ENCODE measurements at places on chromosomes 2 and 18.

- no peak for DNase-seq
Observed at GRCh38 chr2:120704696-120705095, 31.0 kb upstream of the GLI2 start.

- DNase-seq: no peak
Observed at GRCh38 chr2:19299522-19299921, 58.9 kb downstream of the OSR1 start.

DNA sequence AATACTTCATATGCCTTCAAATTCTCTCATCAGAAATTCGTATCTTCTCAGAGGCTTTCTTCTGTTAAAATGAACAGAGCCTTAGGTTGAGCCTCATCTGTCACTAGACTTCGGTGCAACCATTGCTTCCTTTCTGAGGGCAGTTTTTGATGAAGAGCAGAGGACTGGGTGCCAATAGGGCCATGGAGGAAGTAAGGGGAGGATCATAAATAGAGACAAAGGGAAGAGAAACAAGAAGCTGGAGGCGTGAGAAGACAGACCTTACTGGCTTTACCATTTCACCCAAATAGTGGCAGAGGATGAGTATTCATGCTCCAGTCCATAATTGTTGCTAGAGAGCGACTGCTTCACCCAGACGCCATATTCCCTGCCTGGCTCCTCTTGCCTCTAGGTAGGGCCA is 215.6 kb upstream of the PKDCC start:
- no peak for DNase-seq

- no peak for DNase-seq
Observed at GRCh38 chr18:11388755-11389680, 220.4 kb upstream of the SLC35G4 start.

GRCh38 chr2:37851428-37851827 is 73.7 kb upstream of the RMDN2 start:
- no peak for DNase-seq

- DNase-seq: no peak
Observed at GRCh38 chr2:36351291-36351690, 4.3 kb upstream of the CRIM1 start.

GRCh38 chr2:207255565-207256470 is 90.1 kb upstream of the KLF7 start:
- DNase-seq: no peak

GRCh38 chr2:26052740-26053139 is 18.9 kb downstream of the RAB10 start:
- no peak for DNase-seq

DNA sequence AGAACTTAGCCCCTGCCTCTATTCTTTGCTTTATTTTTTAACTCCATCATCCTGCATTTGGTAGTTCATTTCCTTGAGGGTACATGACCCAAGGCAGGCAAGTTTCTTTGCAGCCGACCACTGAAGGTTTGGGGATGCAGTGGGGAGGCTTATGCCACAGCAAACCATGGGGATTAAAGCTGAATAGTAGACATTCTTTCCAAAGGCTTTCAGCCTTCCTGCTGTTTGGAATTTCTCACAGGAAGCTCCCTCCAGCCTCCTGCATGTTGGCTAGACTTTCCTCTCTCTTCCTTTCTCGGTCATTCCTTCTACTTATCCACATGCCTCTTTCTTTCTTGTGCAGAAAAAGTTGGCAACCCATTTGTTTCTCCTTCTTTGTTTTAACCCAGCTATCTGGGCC is 77.3 kb downstream of the SOCS6 start:
- DNase-seq: no peak

GRCh38 chr2:239509373-239510143 is 108.7 kb upstream of the HDAC4 start:
- no peak for DNase-seq

DNA sequence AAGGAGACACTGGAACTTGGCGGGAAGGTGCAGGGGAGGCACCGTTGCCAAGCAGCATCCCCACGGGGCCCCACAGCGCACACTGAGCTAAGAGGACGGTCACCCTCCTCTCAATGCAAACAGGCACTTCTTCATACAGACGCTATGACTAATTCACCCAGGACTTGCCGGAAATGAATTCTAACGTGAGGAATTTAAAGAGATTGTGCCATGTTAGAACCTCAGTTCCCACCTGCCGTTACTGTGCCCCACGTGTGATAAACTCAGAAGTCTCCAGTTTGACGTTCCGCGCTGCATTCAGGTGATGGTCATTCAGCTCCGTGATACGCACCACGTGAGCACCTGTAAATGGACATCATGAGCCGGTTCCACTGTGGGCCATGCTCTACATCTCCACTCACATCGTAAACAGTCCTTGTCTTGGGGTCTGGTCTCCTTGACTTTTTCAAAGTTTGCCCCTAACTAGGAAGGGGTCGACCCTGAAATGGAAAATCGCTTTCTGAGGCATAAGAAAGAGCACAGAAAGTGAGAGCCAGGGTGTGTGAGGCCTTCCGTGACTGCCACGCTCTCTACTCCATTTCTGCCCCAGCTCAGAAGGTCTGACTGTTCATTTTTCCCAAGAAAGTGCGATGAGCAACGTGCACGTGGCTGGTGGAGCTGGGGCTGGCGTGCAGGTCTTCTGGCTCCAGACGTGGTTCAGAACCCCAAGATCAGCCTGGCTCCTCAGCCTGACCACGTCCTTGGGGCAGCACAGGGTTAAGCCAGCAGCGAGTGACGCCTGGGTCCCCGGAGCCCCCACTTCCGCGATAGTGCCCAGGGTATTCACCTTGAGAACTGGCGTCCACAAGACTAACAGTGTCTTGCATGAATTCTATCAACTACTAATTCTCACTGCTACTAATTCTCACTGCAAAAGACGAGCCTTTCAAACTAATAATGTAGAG is 35.1 kb downstream of the TMEM18 start:
- no peak for DNase-seq

DNA sequence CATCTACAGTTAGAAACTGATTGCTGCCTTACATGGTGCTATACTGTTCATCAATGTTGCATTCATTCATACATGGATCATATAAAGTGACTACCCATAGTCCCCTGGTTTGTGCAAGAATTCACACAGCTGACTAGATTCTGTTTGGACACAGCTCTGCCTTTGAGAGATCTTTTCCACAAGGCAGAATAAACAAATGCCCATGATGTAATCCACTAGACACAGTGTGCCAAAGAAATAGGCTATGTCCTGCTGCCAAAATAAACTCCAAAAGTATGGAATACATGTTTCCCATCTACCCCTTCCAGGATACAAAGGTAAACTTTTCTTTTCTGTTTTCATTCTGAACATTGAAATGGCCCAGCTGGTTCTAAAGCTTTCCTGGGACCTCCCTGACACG is 269.4 kb upstream of the CHAC2 start:
- DNase-seq: no peak

GRCh38 chr2:108118996-108119395 is 120.8 kb upstream of the SULT1C3 start:
- DNase-seq: no peak

DNA sequence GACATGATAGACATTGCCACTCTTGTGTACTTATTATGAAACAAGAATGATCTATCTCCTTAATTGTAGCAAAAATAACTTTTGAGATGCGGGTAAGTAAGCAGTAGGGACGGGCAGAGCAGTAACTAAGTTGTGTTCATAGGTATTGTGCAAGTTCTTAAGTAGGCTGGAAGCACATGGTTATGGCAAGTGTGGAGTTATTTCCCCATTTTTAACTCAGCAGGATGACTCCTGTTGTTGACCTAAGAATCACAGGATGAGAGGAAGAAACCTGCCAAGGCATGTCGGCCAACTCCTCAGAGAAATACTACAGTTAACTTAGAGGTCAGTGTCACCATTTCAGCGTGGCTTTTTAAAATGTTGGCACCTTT is 51.1 kb upstream of the FN1 start:
- DNase-seq: no peak

DNA sequence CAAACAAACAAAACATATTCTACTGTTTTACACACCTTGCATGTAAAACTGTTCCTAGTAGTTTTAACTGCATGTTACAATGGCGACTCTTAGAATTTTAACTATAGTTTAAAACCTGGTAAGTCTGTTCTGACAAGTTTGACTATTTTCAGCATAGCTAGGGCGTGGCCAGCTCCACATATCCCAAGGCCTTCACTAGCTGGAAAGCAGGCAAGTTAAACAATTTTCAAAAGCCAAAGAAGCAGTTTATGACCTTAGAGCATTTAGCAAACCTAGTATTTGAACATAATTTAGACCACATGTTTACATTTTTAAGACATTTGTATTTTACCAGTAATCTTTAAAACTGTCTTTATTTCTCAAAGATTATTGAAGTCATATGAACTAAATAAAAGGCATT is 402.8 kb upstream of the SYT4 start:
- no peak for DNase-seq

DNA sequence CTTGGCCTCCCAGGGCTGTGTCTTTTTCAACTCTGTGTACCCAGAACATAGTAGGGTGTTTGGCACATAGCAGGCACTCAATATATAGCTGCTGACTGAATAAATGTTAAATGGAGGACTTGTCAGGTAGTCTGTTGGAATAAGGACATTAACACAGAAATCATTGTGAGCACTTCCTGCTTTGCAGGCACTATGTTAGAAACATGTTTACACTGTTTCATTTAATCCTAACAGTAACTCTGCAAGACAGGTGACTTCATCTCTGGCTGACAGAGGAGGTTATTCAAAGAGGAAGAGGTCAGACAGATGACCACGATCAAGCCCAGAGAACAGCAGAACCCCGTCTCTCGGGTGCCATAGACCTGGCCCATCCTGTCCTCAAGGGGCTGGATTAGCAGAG is 28.0 kb upstream of the PIEZO2 start:
- no peak for DNase-seq

DNA sequence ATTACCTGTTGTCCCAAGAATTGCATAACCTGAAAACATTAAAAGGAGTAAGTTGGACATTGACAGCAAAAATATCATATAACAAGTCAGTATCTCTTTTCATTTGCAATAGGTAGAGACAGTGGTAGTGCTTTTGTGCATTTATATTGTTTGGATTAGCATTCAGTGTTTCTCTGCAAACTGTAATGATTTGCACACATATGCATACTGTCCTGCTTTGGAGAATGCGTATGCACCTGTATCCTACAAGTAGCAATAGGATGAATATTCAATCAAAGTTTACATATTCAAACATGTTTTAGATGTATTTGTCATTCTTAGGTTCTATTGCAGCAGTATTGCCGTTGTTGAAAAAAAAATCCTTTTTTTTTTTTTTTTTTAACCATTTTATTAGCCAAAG is 201.9 kb downstream of the ZNF407 start:
- DNase-seq: no peak

- DNase-seq: no peak
Observed at GRCh38 chr2:233223059-233223894, 28.2 kb upstream of the ATG16L1 start.

DNA sequence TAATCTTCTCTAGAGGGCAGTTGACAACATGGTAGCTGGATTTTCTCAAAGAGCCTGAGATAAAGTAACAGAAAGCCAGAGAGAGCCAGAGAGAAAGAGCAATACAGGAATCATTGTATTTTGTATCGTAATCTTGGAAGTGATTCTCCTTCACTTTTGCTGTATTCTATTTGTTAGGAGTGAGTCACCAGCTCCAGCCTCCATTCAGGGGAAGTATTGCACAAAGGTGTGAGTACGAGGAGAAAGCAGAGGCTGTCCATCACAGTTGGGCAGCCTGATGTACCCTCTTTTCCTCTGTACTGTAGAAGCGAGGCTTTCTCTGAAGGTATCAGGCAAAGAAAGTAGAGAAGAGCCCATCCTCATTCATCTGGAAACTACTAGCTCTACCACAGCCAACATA is 176.8 kb downstream of the KCNS3 start:
- no peak for DNase-seq

GRCh38 chr2:202035089-202035940 is 1.7 kb downstream of the FZD7 start:
- peak; percentile 62 for DNase-seq
